HS-5 (cell line): ENCODE measurements at places on chromosomes 13 and 19.

GRCh38 chr19:17394891-17395415 is 957 bp upstream of the CCDC194 start:
- DNase-seq = no peak

GRCh38 chr19:10037367-10037766 is 24.1 kb downstream of the RDH8 start:
- no peak for DNase-seq

- DNase-seq = no peak
These were observed 70.0 kb downstream of the KCTD15 start for GRCh38 chr19:33866696-33867095.

DNA sequence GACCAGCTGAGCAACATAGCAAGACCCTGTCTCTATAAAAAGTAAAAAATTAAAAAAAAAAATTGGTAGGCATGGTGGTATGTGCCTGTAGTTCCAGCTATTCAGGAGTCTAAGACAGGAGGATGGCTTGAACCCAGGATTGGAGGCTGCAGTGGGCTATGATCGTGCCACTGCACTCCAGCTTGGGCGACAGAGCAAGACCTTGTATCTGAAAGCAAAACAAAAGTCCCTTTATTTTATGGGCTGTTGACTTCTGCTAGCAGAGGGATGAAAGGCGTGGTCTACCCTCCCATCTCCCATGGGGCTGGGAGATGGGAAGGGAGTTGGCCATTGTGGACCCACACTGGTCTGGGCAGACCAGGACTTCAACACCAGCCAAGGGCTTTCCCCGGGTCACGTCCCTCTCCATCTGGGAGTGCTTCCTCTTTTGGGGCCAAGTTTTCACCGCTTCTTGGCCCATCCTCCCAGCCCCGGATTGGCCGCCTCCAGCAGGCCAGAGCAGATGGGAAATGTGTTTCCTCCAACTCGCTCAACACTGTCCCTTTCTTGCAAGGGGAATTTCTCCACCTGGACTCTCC is 2.2 kb upstream of the TNFSF9 start:
- DNase-seq = no peak

GRCh38 chr19:29672933-29673336 is 7.7 kb downstream of the PLEKHF1 start:
- no peak for DNase-seq

DNA sequence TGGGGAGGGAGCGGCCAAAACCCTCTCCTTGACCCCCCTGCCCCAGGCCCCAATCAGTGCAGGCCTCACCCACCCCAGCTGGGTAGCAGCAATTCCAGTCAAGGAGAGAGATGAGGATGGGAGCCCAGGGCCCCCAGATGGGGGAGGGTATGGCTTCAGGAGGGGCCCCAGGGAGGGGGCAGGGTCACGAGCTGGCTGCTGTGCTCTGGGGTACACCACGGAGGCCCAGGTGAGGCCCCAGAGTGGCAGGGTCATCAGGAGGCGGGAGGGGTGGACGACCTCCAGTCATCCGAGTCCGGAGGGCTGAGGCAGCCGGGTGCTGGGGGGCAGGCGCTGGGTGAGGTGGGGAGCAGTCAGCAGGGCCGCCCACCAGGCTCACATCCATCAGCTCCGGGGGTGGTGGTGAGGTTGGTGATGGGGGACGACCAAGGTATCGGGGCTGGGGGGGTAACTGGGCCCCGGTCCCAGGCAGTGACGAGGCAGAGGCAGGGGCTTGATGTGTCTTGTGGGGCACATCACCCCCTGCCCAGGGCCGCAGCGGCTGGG is 8.4 kb downstream of the DYRK1B start:
- DNase-seq = no peak

DNA sequence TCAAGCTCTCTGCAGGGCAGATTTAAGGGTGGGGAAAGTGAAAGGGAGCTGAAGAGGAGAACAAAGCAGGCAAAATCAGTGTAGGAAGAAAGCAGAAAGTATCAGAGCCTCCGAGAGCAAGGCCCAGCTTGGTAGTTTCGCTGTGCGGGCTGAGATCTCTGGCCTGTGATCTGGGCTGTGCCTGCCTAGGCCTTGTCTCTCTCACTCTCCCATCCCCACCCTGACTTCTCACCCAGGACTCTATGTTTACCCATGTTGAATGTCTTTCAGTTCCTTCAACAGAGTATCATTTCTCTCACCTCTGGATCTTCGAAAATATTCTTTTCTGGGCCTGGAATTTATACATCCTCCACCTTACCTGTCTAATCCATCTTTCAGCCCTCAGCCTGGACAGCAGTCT is 391.3 kb downstream of the FOXO1 start:
- no peak for DNase-seq

- peak; percentile 68 for DNase-seq
These were observed 10.8 kb upstream of the HSPH1 start for GRCh38 chr13:31172535-31172934.

GRCh38 chr13:28545583-28546333 is 50.8 kb upstream of the FLT1 start:
- DNase-seq = no peak

DNA sequence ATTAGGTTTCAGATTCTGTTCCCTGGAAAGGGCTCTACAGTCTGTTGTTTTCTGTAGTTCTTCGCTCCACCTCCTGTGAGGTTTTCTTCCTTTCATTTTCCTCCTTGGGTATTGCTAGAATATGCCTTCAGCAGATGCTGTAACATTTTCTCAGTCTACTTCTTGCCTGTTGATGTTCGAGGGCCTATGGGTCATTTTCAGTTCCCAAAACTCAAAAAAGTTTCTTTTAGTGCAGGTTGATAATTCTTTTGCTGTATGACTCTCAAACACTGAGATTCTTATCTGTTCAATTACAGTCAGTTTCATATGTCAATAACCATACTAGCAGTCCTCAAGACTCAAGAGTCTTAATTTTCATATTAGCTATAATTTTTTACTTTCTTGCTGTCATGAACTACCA is 268.3 kb downstream of the RFC3 start:
- no peak for DNase-seq

DNA sequence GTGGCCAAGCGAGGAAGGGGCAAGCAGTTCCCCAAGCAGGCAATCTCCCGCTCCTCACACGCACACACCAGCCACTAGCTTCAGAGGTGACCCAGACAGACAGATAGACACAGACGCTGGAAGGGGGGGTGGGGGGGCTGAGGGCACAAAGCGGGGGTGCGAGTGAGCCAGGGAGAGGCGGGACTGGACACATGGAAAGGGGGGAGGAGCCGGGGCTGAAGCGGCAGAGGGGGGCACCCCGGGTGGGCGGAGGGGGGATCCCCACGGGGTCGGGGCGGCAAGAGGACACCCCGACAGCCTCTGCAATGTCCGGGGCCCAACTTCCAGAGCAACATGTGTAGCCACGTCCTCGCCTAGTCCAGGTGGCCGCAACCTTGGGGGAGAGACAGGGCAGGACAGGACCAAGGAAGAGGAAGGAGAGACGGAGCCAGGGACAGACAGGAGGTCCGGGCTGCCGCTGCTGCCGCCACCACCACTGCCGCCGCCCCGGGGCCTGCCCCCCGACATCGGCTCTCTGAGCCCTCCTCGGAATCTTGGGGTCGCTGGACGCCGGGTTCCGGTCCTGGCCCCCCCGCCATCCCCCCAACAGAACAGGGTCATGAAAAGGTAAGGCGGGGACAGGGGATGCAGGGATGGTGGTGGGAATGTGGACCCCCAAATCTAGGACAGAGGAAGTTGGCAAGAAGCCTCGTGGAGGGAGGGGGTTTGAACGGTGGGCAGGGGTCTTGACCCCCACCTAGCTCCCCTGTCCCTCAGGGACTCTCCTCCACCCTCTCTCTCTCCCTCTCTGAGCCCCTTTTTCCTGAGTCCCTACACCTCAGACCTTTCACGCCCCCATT is 1.1 kb downstream of the GRIN2D start:
- DNase-seq = no peak

- DNase-seq = no peak
These were observed 3.3 kb downstream of the RPS19 start for GRCh38 chr19:41863209-41863931.

- DNase-seq = peak; percentile 20
These were observed 458.6 kb downstream of the DCT start for GRCh38 chr13:94020833-94021232.

- DNase-seq = no peak
These were observed 26.8 kb upstream of the SACS start for GRCh38 chr13:23460309-23460708.

GRCh38 chr13:80180740-80181355 is 160.1 kb downstream of the SPRY2 start:
- no peak for DNase-seq

DNA sequence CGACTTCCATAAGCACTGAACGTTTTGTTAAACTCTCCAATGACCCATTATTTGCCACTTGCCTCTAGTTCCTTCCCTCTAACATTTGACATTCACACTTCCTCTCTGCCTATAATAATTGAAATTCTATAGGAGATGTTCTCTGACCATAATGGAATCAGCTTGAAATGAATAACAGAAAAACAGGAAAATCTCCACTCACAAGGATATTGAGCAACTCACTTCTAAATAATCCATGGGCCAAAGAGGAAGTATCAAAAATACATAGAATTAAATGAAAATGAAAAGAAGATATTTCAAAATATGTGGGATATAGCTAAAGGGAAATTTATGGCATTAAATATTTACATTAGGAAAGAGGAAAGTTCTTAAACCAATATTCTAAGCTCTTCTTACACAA is 3.4 kb upstream of the FCGBP start:
- DNase-seq = no peak

GRCh38 chr19:12867120-12868099 is 13.8 kb downstream of the DNASE2 start:
- DNase-seq = no peak

- peak; percentile 9 for DNase-seq
These were observed 183.6 kb upstream of the EDNRB start for GRCh38 chr13:78102121-78102677.

DNA sequence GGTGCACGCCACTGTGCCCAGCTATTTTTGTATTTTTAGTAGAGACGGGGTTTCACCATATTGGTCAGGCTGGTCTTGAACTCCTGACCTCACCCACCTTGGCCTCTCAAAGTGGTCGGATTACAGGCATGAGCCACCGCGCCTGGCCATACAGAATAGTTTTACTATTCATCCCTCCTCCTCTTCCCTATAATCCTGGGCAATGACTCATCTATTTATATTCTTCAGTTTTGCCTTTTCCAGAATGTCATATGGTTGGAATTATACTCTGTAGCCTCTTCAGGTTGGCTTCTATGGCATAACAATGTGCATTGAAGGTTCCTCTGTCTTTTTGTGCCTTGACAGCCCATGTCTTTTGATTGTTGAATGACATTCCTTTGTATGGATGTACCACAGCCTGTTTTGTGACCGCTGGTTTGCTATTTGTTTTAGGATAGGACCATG is 22.2 kb upstream of the LRP3 start:
- DNase-seq = peak; percentile 47

DNA sequence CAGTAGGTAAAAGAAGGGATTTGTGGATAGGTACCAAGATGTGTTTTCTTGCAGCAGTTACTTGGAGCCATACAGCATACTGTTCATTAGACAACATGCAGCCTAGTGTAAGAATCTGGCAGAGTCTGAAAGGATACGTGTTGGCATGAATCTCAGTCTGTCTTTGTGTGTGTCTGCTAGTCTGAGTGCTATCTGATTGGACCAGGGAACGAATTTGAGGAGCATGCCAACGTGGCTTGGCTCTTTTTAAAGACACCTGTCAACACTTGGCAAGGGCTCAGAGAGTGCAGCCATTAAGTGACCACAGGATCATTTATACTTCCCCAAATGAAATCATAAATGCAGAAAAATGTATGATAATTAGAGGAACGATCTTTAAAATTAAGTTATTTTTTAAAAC is 27.6 kb upstream of the ATXN8OS start:
- no peak for DNase-seq

GRCh38 chr13:79492313-79492798 is 11.4 kb downstream of the NDFIP2 start:
- DNase-seq = no peak

DNA sequence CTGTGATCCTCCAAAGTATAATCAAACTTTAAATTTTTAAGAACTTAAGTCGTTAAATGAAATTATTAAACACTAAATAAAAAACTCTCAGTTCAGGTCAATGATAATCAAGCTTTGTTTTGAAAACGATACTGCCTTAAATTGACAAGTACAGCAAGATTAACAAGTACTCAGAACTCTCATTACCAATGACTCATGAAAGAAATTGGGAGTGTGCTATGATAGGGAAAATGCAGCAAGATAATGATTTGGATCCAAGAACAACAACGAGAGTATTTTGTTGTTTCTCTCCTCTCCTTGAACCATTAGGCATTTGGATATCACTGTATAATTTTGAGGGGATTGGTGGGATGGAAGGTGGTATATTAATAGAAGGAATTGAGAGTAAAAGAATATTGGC is 10.2 kb downstream of the N4BP2L2 start:
- DNase-seq = no peak

DNA sequence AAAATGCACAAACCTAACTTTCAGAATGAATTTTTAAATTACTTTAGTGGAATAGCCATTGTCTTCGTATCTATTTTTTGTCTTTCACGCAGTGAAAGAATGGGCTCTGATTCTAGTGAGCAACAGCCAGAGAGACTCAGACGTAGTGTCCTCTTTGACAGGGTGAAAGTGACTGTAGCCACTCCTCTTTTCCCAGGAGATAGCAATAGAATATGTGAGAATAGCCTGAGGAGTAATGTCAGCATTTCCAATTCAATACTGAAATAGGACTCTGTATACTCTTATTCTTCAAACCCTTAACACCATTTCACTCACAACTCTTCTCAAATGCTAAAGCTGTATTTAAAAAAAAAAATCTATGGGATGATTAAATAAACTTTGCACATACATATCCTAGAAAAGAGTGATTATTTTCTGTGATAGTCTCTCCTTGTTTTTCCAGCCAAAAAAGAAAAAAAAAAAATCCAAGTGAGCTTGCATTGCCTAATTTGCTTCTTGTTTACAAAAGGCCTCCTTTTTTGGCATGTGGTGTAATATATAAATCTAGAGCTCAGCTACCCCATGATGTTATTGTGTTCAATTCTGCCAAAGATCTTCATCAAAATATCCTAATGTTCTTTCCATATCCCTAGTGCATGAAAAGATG is 626.1 kb upstream of the SLITRK6 start:
- no peak for DNase-seq

DNA sequence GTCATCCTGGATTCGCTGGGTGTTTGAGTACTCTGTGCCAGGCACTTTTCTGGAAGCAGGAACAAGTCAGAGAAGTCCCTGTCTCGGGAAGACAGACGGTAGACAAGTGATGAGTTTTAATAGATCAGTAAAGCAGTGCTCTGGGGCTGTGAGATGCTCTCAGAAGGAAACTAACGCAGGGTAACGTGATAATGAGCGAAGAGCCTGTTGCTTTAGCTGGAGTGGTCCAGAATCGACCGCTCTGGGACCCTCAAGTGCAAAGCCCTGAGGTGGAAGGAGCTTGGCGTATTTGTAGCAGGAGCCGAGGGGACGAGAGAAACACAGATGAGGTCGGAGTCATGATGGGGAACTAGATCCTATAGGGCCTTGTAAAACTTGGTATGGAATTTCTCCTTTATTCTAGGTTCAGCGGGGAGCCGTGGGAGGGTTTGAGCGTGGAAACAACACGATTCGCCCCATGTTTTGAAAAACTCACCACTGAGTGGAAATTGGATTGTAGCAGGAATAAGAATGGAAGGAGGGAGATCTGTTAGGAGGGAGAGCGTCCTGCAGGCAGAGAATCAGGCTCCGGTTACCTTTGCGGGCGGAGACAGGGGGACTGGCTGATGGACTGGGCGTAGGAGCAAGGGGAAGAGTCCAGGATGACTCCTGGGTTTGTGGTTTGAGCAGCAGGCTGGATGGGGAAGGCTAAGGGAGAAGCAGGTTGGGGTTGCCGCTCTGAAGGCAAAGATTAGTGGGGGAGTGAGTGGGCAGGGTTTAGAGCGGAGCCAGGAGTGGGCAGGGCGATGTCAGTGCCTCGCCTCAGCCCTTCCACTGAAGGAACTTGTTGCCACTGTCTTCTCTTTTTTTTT is 763 bp downstream of the POLD1 start:
- no peak for DNase-seq

GRCh38 chr13:46964789-46965527 is 68.1 kb upstream of the HTR2A start:
- DNase-seq = no peak
